ENCODE measurements at places on chromosomes 1 and 21. TPM values are rescaled to one million over a fixed set of nuclear protein-coding genes. Genes with fewer than 3 reads are reported as not detected.
A peak's percentile ranks its signal among the peaks of the same experiment; 100 is the strongest.

DNA sequence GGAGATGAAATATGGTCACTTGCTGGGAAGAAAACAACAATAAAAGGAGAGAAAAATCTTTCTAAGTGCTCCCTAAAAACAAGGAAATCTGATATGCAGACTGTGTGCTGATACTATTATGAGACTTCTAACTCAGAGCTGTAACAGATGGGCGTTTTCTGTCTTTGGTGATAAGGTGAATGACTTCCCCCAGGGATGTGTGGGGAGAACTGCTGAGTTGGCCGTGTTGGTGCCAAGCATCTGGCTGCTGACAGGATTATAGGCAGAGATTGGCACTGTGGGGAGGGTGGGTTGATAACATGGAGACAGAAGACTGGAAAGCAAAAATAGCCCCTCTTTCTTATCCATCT is 438.5 kb upstream of the PLXNA2 start:
- no peak for DNase-seq

RPE65 gene
- not detected for total RNA-seq

- no peak for DNase-seq
These were observed 60.4 kb downstream of the SDC3 start for GRCh38 chr1:30848130-30848529.

- no peak for DNase-seq
These were observed 58.9 kb downstream of the ST3GAL3 start for GRCh38 chr1:43766086-43766784.

SNIP1 gene
- total RNA-seq: 6.9 TPM

- DNase-seq: peak; percentile 95
These were observed at the start of gene RORC for GRCh38 chr1:151831605-151832004. Gene RORC (minus strand): TSS chr1:151831802. CDS start chr1:151831764, 38 bp downstream.

MSH4 gene
- 0.08 TPM for total RNA-seq

Data from left lobe of liver (tissue), 2 donors.